ENCODE measurements at places on chromosomes 5 and 9. TPM values are rescaled to one million over a fixed set of nuclear protein-coding genes. Genes with fewer than 3 reads are reported as not detected.

The CBY3 gene
- not detected for total RNA-seq

The CDH9 gene
- not detected for total RNA-seq

The GABRA6 gene
- total RNA-seq, result not detected

The RETREG1 gene
- total RNA-seq, result 0.45 TPM

The CER1 gene
- total RNA-seq, result not detected

The PCDHB13 gene
- total RNA-seq, result 0.59 TPM

The HAVCR1 gene
- not detected for total RNA-seq

The TNPO1 gene
- 332 TPM for total RNA-seq

The TMEM174 gene
- total RNA-seq, result not detected

The RNF183 gene
- total RNA-seq, result not detected

The CDO1 gene
- total RNA-seq, result 0.30 TPM

The INSYN2B gene
- total RNA-seq, result 4.0 TPM

The SMIM23 gene
- not detected for total RNA-seq

The MARVELD2 gene
- 0.53 TPM for total RNA-seq

The ZBED3 gene
- under 0.01 TPM for total RNA-seq

The CDC25C gene
- 2.3 TPM for total RNA-seq

The MZB1 gene
- total RNA-seq, result not detected

The C5orf52 gene
- total RNA-seq, result not detected

The CEP78 gene
- total RNA-seq, result 5.4 TPM

The PTGS1 gene
- total RNA-seq, result 27.1 TPM

The VLDLR gene
- 29.8 TPM for total RNA-seq

The FBP2 gene
- not detected for total RNA-seq

The MARCOL gene
- not detected for total RNA-seq

The IL4 gene
- total RNA-seq, result not detected

The AGXT2 gene
- not detected for total RNA-seq

The SNX18 gene
- total RNA-seq, result 112 TPM

The PCDHA11 gene
- total RNA-seq, result 0.15 TPM

The PCA3 gene
- total RNA-seq, result not detected

The FST gene
- total RNA-seq, result 38.1 TPM

The PAX5 gene
- not detected for total RNA-seq

The SAXO1 gene
- total RNA-seq, result 0.08 TPM

The SPACA9 gene
- total RNA-seq, result 3.2 TPM

The DAB2 gene
- total RNA-seq, result 39.8 TPM

The IL9 gene
- total RNA-seq, result not detected

The TEK gene
- total RNA-seq, result 29.1 TPM

The DBH gene
- not detected for total RNA-seq

The ZNF484 gene
- total RNA-seq, result 9.5 TPM

The CNTFR gene
- total RNA-seq, result 0.12 TPM

The DND1 gene
- not detected for total RNA-seq

The HAVCR2 gene
- total RNA-seq, result 0.30 TPM

The PLAA gene
- total RNA-seq, result 37.8 TPM

The GTF3C4 gene
- 6.0 TPM for total RNA-seq

The LHFPL2 gene
- total RNA-seq, result 94.9 TPM

The NUTM2F gene
- total RNA-seq, result not detected

The ACTBL2 gene
- 0.23 TPM for total RNA-seq

The WDR38 gene
- total RNA-seq, result not detected

The CCDC183 gene
- 2.2 TPM for total RNA-seq

The IFNA2 gene
- total RNA-seq, result not detected

Data from smooth muscle cell of the coronary artery (primary cell).